Mesothelial cell of epicardium (in vitro differentiated cells): ENCODE measurements at places on chromosomes 3 and 15.

- DNase-seq = no peak
Observed at GRCh38 chr3:62372621-62373041, 719 bp downstream of the FEZF2 start.

GRCh38 chr3:177541541-177541940 is 344.3 kb upstream of the TBL1XR1 start:
- DNase-seq = no peak

DNA sequence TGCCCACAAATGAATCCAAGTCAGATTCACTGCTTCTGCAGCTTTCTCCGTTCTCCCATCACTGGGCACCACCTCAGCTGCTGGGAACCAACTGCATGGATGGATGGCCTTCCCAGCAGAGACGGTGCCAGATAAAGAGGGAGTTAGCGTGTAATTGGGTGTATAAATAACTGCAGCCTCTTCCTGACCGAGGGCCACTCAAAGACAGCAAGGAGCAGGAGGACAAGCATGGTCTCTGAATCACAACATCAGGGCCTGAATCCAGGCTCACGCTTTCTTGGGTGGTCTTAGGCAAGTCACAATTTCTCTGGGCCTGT is 31.7 kb downstream of the TSPAN3 start:
- no peak for DNase-seq

- DNase-seq = no peak
Observed at GRCh38 chr3:62892045-62892444, 16.8 kb upstream of the CADPS start.

DNA sequence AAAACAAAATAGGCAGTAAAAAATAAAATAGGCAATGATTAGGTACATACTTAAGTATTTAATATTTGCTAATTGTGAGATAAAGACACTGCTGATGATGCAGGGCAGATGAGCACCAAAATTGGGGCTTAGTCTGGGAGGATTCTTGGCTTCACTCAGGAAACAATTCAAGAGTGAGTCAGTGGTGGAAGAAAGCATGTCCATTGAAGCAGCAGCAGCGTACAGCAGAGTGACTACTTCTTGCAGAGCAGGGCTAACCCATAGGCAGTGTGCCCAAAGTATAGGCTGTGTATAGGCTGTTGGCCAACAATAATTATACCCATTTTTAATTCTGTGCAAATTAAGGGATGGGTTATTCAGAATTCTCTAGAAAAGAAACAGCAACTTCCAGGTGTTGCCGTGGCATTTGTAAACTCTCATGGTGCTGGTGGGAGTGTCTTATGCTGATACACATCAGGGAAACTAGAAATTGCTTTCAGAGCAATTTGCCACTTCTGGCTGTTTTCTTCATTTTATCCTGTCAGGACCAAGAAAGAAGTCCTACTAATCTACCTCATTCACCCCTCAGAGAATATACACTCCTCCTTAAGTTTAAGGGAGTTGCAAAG is 317.3 kb upstream of the NAALADL2 start:
- no peak for DNase-seq

GRCh38 chr15:97893967-97894366 is 66.5 kb upstream of the ARRDC4 start:
- DNase-seq = no peak

- DNase-seq = no peak
Observed at GRCh38 chr3:107235928-107236315, 141.3 kb upstream of the CCDC54 start.

DNA sequence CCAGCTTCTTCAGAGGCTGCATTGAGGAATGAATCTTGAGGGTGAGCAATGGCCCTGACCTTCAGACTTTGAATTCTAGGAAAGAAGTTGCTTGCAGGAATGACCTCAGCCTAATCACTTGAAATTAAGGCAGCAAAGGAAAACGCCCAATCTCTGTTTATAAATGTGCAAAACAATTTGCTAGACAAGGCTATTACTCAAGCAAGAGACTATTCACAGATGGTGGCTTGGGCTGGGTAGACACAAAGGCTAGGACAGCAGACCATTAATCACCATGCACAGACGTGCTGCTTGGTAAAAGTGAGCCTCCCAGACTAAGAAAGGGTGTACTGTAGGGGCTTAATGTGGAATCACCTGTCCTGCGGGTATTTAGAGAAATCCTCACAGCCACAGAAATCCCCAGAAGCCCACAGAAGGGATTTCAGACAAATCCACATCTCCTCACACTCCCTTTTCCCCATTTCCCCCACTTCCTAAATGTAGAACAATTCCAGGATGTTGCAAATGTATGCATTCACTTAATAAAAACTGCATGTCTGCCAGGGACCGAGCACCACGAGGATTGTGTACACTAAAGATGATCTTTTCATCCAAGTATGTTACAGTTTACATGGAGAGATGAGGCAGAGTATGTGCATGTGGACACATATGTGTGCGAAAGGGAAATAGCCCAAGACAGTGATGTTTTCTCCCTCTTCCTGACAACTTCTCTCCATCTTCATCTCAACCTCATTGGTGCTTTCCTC is 259.5 kb downstream of the THSD4 start:
- DNase-seq = no peak

GRCh38 chr3:14403619-14404155 is 1.3 kb downstream of the SLC6A6 start:
- no peak for DNase-seq

DNA sequence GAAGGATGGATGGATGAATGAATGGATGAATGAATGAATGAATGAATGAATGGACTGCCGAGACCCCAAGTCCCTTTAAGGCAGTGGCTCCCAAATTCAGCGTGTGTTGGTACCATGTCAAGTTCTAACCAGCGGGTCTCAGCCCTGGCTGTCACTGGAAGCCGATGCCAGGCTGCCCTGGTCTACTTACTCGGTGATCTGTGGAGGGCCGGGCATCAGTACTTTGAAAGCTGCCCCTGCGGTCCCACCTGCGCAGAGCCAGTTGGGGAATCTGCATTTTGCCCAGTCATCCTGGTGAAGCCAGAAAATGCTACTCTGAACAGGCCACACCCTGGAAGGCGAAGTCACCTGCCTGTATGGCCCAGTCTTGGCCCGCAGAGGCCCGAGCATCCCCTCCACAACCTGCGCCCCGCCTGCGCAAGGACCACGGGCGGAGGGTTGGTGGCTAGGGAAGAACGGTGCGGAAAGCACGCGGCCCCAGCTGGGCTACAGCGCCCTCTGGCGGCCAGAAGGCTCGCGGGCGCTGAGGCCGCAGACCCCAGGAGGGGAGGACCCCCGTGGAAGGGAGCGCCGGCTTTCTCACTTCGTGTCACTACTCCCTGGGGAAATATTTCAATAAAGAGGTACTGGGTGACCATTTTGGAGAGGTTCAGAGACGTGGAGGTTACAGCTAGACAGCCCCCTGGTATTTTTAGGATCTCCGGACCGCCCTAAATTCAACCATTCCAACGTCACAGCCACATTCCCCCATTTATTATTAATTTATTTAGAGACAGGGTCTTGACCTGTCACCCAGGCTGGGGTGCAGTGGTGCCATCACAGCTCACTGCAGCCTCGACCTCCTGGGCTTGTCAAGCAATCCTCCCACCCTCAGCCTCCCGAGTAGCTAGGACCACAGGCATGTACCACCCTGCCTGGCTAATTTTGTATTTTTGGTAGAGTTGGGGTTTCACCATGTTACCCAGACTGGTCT is 34.9 kb downstream of the PRKCD start:
- peak; percentile 80 for DNase-seq

DNA sequence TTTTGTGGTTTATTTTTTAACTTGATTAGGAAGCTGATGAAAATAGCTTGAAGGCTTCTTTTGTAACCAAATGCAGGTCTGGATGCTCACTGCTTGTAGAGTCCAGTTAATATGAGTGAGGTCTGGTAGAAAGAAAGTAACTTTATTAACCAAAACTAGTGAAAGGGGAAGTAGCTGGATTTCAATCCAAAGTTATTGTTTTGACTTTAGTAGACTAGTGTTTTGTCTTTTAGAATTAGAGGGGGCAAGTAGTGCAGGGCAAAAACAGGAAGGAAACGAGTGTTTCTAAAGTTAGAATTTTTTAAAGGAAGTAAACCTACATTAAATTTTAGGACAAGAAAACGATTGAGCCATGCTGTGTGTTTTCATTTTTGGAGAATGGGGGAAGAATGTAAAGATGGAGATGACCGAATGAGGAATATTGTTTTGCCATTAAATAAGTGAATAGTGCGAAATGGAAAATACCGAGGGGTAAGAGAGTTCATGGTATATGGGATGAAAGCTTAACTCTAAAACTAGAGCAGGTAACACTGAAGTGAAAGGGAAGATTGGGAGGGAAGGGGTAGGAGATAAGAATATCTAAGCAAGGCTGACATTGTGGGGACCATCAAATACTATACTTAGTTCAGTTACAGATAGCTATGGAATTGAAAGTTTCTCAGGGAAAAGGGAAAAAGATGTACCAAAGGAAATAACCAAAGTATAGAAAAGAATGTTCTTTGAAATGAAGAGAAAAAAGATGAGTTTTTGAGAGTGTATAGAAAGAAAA is 40.0 kb downstream of the USP3 start:
- DNase-seq = no peak

- DNase-seq = no peak
Observed at GRCh38 chr3:153180860-153181372, 18.9 kb downstream of the RAP2B start.

DNA sequence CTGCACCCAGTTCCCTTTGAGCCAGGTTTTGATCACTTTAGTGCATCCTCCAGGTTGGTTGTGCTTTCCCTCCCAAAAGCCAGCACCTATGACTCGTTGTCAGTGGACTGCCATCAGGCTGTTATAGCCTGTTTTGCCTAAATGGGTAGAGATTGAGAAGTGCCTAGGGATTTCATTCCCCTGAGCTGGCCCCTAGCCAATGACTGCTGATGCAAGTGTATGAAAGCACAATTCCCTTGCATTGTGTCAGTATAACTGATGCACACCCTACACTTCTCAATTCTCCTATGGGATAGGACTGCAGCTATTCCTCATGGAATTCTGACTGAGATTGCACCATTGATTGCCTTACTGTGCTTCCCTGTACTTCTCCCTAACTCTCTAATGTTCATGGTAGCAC is 102.1 kb upstream of the ARPP21 start:
- no peak for DNase-seq

- no peak for DNase-seq
Observed at GRCh38 chr3:195458316-195458717, 15.5 kb upstream of the ACAP2 start.

GRCh38 chr3:69385123-69385722 is 665 bp downstream of the FRMD4B start:
- no peak for DNase-seq

GRCh38 chr3:37935290-37935668 is 55.3 kb upstream of the VILL start:
- no peak for DNase-seq

DNA sequence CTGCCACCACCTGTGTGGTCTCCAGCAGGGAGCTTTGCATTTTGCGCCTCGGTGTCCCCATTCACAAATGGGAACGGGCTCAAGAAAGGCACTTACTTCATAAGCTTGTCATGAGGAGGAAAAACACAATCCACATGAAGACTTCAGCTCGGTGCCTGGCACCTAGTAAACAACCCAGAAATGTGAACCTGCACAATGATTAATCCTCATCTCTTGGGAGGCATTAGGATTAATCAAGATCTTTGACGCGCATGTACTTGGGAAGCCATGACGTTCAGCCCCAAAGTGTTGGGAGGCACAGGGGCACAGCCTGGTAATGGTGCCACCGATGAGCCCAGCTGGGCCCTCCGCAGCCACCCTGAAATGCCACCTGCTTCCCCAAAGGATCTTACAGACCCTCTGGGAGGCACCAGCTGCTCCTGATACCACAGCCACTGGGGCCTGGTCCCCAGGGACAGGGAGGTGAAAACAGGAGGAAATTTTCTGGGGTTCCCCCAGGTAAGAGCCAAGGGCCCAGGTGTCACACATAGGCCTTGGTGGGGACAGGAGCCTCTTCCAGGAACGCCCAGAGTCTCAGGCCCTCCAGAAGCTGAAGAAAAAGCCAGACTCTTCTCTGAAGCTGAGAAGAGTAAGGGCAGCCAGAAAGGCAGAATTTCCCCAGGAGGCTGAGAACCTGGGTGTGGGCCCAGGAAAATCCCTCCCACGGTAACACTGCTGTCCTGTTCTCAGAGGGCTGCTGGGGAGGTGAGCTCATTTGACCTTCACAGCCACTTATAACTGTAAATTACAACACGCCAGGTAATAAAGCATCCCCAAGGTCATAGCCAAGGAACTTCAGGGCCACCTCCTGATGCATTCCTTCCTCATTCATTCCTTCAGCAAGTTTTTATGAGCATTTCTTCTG is 507.5 kb downstream of the SHQ1 start:
- no peak for DNase-seq

- DNase-seq = no peak
Observed at GRCh38 chr3:101099791-101100190, 106.6 kb upstream of the ABI3BP start.

DNA sequence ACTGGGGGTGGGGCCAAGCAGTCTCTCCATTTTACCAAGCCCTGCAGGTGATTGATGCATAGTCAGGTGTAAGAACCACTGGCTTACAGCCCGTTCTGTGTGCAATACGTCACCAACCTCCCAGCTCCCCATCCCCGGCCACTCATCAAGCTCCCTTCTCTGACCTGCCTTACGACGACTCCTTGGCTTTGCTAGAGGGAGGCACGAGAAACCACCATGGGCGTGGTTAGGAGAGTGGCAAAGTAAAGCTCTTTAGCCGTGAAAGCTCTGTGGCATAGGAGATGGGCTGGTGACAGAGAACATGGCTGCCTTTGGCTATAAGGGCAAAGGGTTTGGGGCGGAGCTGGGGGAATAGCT is 109.1 kb downstream of the BDH1 start:
- no peak for DNase-seq

DNA sequence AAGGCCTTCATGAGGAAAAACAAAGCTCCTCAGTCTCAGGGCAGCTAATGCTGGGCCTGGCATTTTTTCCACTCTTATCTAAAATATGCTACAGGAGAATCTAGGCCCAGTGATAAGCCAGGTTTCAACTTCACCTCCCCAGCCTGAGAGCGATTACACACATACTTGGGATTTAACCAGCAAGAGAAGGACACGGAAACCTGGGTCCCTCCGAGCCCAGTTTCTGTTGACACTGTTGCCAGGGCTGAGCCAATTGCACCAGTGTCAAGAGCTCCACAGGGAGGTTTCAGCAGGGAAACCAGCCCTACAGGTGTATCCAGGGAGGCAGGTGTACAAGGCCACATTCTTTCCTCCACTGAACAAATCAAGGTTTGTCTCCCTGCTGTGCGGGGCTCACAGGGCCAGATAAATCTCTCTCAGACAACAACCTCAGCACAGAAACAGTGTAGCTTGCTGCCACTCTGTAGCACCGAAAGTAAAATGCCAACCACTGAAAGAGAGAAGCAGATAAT is 85.4 kb downstream of the MAGI1 start:
- DNase-seq = peak; percentile 32

GRCh38 chr15:25478313-25478712 is 39.5 kb upstream of the UBE3A start:
- no peak for DNase-seq

- no peak for DNase-seq
Observed at GRCh38 chr3:53067567-53067966, 21.7 kb upstream of the SFMBT1 start.
